ENCODE measurements at places on chromosomes 1 and 21.

DNA sequence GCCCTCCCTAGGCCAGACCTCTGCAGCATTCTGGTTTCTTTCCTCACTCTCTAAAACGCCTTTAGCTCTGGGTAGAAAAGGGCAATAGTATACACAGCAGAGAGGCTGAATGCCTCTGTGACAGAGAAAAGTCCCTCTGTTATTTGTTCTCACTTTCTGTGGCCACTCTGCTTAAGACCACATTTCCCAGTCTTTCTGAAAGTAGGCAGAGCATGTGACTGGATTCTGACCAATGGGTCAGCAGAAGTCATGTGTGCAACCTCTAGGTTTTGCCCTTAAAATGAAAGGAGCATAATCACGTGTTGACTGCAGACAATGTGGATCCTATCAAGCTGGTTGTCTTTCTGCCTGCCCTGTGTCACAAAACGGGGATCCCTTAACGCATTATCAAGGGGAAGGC is 79.7 kb upstream of the MARK1 start:
- no peak for DNase-seq

DNA sequence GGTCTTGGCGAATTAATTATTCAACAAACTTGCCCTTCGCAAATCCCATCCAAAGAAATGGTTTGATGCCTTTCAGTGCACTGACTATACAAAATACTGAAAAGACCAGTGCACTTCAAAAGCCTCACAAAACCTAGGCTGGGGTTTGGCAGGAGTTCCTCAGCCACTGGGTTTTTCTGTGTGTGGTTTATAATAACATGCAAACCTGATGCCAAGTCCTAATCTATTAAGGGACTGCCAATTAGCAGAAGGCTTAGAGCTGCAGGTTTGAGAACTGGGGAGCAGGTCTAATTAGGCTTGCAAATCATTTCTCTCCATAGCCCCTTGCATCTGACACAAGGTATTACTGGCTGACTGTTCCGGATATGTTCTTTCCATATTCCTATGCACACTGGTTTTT is 27.7 kb downstream of the PLPP3 start:
- no peak for DNase-seq

DNA sequence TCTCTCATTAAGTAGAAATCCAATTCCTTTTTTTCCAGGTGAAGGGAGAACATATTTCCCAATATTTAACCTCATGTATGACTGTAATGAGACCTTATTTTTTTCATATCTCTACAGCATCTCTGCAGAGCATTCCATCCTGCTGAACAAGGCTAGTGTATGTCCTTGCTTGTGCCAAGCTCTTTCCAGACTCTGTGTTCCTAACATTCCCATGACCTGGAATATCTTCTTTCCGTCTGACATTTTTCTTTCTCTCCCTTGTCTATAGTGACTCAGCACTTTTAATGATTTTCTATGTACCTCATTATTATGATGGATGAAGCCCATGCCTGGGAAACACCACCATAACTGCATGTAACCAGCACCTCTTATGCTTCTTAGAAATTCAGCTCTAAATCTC is 278.3 kb upstream of the NRIP1 start:
- no peak for DNase-seq

DNA sequence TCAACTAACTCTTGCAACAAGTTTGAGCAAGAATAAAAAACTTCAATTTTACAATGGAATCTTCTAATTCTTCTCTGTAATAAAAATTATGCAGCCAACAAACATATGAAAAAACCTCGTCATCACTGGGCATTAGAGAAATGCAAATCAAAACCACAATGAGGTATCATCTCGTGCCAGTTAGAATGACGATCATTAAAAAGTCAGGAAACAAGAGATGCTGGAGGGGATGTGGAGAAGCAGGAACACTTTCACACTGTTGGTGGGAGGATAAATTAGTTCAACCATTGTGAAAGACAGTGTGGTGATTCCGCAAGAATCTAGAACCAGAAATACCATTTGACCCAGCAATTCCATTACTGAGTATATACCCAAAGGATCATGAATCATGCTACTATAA is 327.5 kb upstream of the LYPLAL1 start:
- DNase-seq = no peak

DNA sequence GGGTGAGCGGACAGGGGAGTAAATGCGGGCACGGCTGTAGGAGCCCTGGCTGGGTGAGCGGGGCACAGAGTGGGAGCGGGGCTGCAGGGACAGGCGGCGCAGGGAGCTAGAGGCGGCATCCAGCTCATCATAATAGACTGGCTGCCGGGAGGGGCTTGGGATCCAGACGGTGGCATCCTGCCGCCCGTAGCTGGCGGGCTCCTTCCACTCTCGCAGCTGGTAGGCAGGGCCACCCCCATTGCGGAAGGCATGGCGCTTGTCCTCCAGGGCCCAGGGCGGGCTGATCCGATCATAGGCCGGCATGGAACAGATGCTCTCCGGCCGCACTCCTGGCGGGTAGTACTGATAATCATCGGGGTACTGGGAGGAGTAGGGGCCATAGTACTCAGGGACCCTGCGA is 43.7 kb upstream of the GOLT1A start:
- no peak for DNase-seq

DNA sequence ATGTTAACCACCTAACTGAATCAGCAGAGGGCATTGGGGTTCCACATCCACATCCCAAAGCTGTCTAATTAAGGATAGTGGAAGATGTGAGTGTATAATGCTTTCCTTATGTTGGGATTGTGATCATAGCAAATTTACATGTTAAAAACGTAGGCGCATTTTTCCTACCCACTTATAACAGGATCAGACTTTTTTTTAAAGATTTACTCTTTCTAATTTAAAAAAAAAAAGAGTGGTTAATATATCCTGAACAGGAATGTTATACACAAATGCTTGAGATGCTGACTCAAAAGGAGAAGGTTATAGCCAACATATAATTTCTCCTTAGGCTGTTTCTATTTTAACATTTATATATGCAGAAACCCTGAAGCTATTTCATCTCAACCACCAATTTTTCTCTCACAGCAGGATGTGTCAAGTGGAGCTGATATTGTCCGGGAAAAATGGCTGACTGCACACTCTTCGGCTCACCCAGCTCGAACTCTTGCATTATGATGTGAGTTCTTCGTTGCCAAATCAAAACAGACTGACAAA is 40.3 kb downstream of the RGS5 start:
- no peak for DNase-seq

DNA sequence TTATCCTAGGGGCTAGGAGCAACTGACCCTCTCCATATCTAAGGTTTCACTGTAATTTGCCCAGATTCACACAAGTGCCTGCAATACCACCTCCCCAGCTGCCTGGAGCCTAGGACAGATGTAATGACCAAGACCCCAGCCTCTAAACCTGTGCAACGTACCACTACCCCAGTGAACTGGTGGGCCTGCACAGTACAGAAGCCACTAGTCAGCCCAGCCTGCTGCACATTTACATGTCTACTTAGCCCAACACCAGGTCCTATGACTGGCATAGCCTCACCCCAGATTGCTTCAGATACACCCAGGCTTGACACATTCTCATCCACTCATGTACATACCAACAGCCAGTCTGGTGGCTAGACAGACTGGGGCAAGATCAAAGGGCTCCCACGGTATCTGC is 1336.6 kb downstream of the BRINP3 start:
- DNase-seq = no peak

GRCh38 chr1:24319312-24319863 is at the start of gene GRHL3:
GRHL3 (plus strand) TSS chr1:24319357; CDS start chr1:24319552, 195 bp downstream.
- no peak for DNase-seq

DNA sequence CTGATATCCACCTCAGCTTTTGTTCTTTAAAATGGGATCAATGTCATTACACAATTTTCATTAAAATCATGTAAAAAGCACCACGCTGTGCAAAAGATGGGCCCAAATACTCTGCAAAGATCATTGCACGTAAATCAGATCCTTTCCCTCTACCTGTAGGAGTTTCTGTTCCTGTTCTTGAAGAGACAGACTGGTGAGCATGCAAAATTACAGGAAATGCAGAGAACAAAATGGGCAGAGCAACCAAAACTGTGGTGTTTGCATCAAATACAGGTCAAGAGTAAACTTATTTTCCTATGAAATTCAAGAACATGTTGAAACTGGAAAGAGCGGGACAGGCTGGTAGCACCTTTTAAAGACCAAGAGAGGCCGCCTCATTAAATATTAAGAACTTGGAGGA is 294.9 kb upstream of the ADGRL2 start:
- DNase-seq = no peak

DNA sequence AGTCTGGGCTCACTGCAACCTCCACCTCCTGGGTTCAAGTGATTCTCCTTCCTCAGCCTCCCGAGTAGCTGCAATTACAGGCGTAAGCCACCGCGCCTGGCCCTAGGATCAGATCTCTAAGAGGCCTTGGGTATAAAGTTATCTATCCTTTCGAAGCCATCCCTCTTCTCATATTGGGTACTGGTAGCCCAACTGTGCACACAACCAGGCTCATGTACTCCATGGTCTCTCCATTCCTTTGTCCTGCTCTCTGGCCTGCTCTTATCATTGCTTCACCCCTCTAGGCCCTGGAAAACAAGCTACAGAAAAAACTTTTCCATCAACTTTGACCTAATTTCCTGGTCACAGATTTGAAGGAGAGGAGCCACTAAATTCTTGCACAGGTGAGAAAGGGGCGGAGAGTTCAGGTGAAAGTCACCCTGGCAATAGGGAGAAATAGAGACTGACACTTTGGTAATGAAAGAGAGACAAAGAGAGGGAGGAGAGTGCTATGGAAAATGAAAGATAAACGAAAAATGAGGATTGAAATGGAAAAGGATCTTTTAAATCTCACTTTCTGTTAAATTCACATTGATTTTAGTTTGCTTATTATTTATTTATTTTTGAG is 6.0 kb downstream of the TXNIP start:
- no peak for DNase-seq

- DNase-seq = no peak
Measured at GRCh38 chr1:162774007-162774406, 16.5 kb upstream of the HSD17B7 start.
